GM12891 (cell line): ENCODE measurements at places on chromosomes 5 and 9.

DNA sequence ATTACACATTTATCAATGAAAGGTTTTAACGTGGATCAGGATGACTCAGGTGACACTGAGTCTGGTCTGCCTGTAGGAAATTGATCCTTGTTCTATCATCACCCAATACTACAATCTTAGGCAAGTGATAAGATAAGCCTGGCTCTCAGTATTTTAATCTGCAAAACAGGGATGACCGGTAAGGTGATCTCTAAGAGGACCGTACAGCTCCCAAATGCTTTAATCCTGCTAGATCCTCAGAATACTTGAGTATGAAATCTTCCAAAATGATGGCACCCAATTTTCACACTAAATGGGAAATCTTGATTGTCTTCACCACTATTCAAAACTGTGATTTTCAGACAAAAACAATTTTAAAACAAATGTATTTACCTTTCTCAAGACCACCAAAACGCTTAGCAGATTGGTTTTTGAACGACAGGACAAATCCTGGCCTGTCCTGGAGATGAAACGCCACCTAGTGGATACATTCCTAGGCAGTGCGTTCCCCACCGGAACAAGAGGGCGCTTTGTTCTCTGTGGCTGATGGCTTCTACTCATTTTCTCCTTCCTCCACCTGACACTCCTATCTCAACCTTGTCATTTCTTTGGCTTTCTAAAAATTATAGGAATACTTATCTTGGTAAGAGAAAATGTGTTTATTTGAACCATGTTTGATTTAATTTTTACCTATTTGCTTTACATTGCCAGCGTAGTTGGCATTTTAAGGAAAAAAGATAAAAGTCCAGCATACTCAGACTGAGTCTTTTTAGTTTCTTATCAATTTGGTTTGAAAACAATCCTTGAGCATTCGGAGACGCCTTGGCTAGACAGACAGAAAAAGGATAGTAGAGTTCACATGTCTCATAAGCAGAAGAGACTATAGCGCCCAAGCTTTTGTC is 41.2 kb upstream of the VCAN start:
- peak; percentile 27 for DNase-seq

DNA sequence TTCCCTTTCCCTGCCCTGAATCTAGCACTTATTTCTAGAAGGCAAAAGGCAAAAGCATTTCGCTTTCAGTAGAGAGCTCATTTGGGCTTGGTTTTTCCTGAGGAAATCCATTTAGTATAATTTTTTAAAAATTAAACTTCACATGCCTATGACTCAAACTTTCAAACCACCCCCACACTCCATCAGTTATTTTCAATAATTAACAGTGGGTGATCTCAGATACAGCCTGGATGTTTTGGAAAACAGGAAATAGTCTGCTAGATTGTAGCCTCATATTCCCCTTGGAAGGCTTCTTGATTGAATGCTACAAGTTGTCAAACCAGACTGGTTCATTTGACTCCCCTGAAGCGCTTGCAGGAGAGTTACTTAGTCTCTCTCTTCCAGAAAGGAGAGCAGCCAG is 40.6 kb downstream of the SEMA5A start:
- DNase-seq = no peak

- no peak for DNase-seq
Measured at GRCh38 chr5:143231416-143231815, 172.1 kb downstream of the NR3C1 start.

DNA sequence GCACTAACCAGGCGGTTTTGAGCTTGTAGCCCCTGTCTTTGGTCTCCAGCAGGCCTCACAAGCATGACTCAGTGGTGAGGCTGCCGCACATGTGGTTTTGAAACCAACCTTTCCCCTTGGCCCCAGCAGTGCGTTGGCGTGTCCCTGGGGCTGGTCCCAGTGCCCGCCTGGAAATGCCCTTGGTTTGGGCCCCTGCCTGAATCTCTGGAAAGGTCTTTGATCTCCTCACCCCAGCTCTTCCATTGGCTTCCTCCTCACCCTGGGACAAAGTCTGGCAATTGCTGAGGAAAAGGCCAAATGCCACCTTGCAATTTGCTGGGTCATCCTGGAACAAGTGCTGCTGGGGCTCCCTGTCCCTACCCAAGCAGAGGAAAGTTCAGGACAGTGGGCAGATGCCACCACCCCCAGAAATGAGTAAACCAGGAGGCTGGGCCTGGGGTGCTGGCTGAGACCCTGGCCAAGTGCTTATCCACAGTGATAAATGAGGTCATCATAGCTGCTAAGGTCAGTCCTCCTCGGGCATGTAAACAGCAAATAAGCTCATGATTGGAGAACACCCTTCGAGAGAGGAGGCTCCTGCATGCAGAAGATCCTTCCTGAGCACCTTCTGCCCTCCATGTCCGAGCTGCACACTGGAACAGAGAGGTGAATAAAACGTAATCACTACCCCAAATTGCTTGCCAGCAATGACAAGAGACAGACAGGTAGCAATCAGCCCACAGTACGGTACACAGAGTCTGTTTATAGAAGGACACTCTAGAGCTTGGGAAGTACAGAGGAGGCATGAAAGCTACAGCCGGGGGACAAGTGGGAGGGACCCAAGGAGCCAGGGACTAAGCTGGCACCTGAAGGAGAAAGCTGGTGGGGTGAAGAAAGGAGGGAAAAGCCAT is 98.9 kb upstream of the CPEB4 start:
- DNase-seq = no peak

GRCh38 chr5:118778941-118779340 is 209.4 kb downstream of the DTWD2 start:
- DNase-seq = no peak

- DNase-seq = no peak
Measured at GRCh38 chr9:110133608-110134210, 74.2 kb downstream of the C9orf152 start.

GRCh38 chr9:134353539-134353938 is 27.3 kb downstream of the RXRA start:
- DNase-seq = no peak

DNA sequence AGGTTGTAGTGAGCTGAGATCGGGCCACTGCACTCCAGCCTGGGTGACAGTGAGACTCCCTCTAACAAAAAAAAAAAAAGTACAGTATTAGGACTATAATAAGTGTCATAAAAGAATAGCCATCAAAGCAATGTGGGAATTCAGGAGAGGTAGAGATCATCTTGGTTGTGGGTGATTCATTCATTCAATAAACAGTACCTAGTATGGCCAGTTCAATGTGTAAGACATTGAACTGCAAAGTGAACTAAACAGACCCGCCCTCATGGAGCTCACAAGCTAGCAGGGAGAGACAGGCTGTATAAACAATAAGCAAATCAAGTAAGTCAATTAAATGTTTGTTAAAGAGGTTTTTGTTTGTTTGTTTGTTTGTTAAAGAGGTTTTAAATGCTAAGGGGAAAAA is 146.1 kb upstream of the RANBP3L start:
- DNase-seq = no peak

- DNase-seq = no peak
Measured at GRCh38 chr5:2378976-2379375, 372.5 kb downstream of the IRX2 start.

- no peak for DNase-seq
Measured at GRCh38 chr5:74765929-74766328, 988 bp downstream of the GFM2 start.
